CD8-positive, alpha-beta memory T cell (primary cell): ENCODE measurements at places on chromosomes 7 and 10.

DNA sequence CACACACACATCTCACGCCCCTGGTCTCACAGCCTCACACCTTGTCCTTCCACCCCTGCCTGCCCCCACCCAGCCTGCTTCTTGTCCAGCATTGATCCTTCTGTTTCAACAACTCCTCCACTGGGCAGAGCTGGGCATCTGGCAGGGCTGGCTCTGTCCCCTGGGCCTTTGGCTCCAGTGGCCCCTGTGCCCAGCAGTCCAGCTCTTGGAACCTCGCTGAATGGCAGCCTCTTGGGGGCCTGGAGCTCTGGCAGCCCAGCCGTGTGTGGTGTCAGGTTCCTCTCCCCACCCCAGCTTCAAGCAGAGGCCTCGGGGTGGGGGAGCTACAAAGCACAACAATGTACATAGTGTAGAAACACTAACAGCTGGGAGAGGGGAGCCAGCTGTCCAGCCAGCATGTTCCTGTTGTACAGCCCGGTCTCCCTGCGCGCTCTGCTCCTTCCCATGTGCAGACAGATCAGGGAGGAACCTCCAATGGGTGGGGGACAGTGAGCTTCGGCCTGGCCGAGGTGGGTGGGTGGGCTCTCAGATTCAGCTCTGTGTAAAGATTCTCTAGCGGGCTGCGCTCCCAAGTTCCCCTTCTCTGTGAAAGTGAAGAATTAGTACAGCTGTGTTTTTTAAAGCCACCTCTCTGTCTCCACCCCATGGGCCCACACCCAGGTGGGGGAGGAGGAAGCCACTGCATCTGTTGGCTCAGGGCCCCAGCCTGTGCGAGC, 19.4 kb downstream of the ZMIZ2 start:
- peak; percentile 65 for DNase-seq

GRCh38 chr10:97701438-97702069, 12.0 kb upstream of the MARVELD1 start:
- peak; percentile 67 for DNase-seq

DNA sequence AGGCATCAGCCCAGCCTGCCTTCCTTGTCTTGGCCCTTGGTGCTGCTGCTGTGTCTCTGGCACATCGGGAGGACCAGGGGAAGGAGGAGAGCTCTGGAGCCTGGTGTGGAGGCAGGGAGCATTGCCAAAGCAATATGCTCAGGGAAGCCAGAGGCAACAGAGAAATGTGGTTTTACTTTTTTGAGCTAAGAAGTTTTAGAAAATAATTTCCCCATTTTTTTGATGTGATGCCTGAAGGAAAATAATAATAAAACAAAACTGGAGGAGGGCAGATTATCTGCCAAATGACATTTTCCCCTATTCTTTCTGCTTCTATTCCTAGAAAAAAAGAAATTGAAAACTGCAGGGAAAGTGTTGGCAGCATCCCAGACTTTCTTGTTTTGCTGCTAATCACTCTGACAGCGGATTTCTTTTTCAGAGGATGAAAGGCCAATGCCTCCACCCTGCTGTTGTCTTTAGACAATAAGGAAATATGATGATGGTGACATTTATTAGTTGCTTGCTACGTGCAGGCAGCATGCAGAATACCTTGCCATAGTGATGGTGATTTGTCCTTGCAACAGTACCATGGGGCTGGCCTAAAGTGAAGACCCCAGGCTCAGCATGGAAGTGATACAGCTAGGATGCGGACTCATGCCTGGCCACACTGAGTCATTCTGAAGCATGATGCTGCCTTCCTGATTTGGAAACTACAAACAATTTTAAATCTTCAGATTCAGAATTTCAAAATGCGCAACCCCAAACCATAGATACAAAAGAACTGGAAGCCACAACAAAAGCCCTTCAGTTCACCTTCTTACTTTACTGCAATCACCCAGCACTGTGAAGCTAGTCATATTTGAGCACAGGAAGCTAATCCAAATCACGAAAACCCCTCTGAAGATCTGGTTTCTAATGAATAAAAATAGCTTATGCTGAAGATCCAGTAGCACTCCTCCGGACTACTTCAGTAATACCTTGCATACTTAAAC, 260.2 kb upstream of the TMEM72 start:
- DNase-seq, result no peak

DNA sequence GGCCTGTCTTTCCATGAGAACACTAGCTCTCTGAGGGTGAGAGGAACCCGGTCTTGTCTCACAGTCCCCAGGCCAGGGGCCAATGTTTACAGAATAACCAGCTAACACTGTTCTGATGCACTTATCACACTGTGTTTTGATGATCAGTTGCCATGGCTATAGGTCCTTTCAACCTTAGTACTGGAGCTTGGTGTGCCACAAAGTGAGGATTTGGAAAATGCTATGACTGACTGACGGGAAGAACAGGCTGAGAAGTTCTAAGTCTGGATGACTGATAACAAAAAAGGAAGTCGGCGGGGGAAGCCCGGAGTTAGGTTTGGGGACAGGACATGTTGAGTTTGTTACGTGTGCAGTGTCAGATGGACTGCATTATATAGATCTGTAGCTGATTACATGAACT, 141.8 kb downstream of the CTTNBP2 start:
- no peak for DNase-seq

GRCh38 chr7:106756884-106757283, 95.9 kb upstream of the CCDC71L start:
- DNase-seq, result no peak

DNA sequence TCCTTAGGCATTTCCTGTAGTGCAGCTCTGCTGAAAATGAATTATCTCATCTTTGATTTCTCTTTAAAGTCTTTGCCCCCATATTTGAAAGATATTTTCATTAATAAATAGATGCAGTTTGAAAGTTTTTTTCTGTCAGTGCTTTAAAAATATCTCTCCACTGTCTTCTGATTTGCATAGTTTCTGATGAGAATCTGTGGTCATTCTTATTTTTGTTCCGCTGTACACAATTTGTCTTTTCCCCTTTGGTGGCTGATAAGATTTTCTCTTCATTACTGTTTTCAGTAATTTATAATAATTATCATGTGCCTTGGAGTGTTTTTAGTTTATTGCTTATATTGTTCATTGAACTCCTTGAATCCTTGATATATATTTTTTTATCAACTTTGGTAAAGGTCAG, 7.0 kb upstream of the GHRHR start:
- no peak for DNase-seq

DNA sequence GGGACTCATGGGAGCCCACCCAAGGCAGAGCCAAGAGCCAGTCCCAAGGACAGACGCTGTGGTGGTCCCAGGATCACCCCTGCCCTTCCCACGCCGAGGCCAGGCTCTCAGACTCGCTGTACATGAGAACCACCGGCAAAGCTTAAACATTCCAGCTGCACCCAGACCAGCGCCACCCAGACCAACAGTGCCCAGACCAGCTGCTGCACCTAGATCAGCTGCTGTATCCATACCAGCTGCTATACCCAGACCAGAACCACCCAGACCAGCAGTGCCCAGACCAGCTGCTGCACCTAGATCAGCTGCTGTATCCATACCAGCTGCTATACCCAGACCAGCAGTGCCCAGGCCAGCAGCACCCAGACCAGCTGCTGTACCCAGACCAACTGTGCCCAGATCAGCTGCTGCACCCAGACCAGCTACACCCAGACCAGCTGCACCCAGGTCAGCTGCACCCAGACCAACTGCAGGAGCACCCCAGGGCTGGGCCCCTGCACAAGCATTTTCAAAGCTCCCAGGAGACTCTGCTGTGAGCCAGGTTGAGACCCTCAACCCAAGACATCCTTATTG, 47.9 kb upstream of the CNPY1 start:
- DNase-seq, result no peak

GRCh38 chr10:84200537-84201243, 6.4 kb downstream of the CDHR1 start:
- DNase-seq, result no peak

DNA sequence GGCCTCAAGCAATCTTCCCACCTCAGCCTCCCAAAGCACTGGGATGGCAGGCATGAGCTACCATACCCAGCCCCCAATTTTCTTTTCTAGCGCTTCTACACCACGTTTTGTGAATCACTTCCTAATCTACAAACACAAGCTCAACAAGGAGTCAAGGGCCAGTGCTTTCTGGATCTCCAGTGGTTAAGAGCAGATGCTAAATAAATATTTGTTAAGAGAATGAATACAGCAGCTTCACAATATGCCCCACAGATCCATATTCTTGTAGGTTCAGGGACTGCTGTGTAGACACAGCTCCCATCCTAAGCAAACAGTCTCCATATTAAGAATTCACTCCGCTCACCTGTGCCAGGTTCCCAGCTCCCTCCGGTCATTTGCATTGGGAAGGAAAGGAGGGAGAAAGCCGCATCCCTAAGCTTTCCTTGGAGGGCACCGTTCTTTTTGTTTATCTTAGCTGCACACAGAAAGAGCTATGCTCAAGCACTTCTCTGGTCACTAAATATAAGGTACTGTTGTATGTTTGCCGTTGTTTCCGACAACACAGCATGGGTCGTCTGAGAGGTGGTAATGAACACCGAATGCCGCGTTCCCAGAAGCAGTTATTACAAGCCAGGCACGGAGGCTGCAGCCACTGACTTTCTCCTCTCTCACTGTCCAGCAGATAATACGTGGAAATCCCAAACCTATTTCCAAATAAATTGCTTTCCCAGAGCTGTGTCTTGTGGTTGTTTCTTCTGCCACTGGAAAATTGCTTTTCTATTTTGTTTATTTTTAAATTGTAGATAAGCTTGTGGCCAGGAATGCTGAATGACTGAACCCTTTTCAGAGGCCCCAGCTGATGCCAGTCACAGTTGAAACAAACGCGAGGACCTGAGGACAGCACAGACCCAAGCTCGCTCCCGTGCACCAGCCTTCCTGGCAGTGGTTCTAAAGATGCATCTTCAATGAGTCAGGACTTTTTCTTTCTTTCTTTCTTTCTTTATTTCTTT, 217.1 kb downstream of the PRPF18 start:
- DNase-seq, result no peak

DNA sequence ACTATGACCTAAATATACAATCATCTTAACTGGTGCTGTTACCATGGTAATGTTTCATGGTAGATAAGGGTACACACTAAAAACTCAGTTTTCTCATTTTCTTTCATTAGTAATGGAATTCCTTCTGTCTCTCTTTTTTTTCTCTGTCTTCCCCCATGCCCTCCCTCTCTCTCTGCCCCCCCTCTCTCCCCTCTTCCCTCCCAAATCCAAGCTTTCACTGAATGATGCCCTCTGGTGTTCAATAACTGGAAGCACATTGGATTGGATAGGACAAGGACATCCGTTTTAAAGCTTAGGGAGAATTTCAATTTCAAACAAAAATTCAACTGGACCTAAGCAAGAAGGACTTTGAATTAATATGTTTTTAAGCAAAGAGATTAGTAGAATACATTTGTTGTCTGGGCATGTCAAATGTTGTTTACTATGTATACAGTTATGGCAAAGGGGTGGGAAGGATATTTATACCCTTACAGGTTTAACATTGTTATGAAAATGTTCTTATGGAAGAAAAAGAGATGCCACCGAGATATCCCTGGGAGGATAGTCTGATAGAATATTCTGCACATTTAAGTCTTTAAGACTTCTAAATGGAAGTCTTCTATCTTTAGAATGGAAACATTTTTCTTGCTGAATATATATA, 6.1 kb downstream of the CHRM2 start:
- no peak for DNase-seq

- DNase-seq, result peak; percentile 20
Measured at GRCh38 chr10:99560277-99561126, 27.8 kb downstream of the NKX2-3 start.

GRCh38 chr10:47176903-47177868, 122.8 kb upstream of the GDF10 start:
- DNase-seq, result no peak

DNA sequence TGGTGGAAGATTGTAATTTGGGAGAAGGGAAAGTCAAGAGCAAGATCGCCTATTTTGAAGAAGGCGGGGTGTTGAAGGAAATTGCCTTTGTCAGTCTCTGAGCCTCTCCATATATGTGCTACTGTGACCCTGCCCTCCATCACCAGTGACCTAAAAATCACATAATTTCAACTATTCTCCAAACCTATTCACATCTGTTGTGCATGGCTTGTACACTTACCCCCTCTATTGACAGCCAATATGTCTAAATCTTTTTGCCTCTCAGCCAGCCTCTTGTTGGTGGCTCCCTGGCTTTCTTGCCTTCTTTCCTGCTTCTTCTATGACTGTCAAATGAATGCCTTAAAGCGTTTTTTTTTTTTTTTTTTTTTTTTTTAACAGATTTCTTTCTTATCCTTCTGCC, 295.6 kb downstream of the AUTS2 start:
- DNase-seq, result no peak

DNA sequence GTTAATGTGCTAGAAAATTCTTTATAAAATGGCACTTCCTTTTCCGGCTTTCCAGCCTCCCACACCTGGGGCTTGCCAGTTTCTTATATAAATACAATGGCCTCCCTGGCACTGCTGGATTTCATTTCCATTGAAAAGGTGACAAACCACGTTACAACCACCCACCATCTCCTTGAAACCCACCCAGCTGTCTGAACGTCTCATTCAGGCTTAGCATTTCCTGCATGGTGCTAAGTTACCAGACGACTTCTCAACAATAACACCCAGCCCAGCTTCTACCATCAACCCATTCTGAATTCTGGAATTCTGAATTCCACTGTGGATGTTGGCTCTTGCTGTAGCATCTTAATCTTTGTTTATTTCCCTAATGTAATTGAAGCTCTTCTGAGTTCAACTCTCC, 499.8 kb upstream of the CELF2 start:
- DNase-seq, result no peak

GRCh38 chr10:30039567-30039966, 19.8 kb downstream of the JCAD start:
- no peak for DNase-seq

DNA sequence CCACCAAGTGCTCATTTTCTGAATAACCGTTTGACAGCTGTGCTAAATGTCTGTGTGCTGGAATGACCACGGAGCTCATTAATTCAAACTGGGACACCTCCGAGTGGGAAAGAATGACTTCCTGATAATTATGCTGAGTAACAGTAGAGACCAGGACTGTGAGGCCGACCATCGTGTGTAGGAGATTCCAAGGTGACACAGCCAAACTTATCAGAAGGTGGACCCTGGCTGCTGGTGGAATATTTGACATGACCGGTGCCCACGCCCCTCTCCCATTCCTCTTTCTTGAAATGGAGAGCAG, 400.0 kb downstream of the PTPRN2 start:
- DNase-seq, result no peak
